Heart right ventricle (tissue), 16 donors: ENCODE measurements at places on chromosomes 3 and 15. TPM values are rescaled to one million over a fixed set of nuclear protein-coding genes. Genes with fewer than 3 reads are reported as not detected.

ISL2 gene
- not detected for total RNA-seq

- peak overlapping the region; percentile 99 for H3K27ac ChIP-seq
- peaks cover 60% of the 10 kb centered on the region for H3K4me1 ChIP-seq
- peaks cover 4% of the 10 kb centered on the region for H3K27me3 ChIP-seq
- DNase-seq, result no peak
Observed at GRCh38 chr15:70094690-70095311, 2.9 kb downstream of the TLE3 start.

TGM4 gene
- total RNA-seq, result not detected

DNA sequence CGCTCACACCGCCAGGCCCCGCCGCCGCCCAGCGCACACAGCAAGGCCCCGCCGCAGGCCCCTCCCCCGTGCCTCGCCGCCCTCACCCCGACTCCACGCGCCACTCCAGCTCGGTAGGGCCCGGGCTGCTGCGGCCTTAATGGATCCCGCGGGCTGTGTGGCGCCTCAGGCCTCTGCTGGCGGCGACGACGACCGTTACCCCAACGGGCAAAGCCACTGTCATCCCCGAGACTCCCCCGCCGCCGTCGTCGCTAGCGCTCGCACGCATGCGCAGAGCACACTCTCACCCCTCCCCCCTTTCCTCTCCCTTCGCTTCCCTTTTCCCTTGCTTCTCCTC lies at the start of gene MSL2:
Gene MSL2, minus strand, starts transcription at position 272 of the 337 bp plus-strand sequence. CDS start 1,222 bp downstream, outside the sequence.
- no peaks in the 10 kb centered on the region for H3K27me3 ChIP-seq
- no peaks in the 10 kb centered on the region for H3K36me3 ChIP-seq
- H3K4me1 ChIP-seq, result peaks cover 43% of the 10 kb centered on the region
- peak within 1 kb of the TSS; percentile 100 for H3K27ac ChIP-seq

DNA sequence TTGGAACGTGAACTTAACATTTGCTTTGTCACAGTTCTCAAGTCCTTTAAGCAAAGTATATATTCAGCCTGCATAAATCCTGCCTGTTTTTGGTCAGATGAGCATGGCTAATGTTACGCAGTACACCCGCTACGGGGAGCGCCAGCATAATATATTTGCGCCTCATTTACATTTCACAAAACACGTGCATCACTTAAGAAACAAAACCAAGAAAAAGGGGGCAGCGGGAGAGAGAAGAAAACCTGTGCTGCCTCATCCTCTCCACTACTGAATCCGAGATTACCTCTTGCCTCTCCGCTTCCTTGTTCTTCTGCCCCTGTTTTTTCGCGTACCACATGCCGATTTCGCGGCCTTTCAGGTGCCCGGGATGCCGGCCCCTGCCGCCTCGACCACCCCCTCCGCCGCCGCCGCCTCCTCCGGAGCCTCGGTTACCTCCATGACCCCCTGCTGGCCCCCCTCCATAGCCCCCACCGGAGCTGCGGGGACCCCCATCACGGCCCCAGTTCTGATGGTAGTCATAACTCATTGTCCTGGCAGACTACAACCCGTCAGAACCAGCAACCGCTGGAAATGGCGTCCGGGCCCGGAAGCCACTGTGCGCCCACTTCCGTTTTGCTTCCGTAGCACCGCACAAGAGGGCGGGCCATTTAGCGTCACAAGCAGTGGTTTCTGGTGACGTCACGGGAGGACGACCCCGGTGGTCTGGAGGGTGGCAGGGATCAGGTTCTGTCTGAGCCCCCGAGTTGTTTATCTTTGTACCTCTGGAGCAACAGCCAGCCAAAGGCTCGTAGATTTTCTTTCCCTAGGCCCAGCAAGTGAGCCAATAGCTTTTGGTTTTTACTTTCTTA lies at the start of gene DHX36:
Gene DHX36, minus strand, starts transcription at position 597 of the 848 bp plus-strand sequence. Its CDS starts 71 bp downstream, at position 526.
- no peaks in the 10 kb centered on the region for H3K36me3 ChIP-seq
- H3K4me3 ChIP-seq, result peak within 1 kb of the TSS; percentile 63
- DNase-seq, result peak; percentile 91
- no peaks in the 10 kb centered on the region for H3K4me1 ChIP-seq
- peak within 1 kb of the TSS; percentile 95 for H3K27ac ChIP-seq
- H3K27me3 ChIP-seq, result peaks cover 2% of the 10 kb centered on the region

DNA sequence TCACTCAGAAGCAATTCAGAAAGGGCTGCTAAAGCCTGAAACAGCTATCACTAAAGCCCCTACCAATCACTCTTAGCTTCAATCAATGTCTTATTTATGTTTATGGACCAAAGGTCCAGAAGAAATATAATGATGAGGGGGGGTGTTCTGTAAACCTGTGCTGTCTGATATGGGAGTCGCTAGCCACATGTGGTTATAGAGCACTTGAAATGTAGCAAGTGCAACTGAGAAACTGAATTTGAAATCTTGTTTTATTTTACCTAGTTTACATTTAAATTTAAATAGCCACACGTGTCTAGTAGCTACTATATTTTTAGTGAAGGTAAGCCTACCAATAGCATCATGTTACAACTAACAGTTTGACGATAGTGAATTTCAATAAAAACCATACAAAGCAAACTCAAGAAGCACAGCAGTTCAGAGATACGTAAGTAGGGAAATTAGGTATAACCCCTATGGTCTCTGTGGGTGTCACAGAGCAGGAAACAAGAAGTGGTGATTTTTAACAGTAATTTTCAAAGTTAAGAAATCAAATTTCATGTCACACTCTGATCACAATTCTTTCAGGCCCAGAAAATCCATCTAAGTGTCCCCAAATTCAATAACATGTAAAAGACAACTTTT lies 3.6 kb downstream of the POU1F1 start:
- peaks cover 8% of the 10 kb centered on the region for H3K4me1 ChIP-seq
- no peak for DNase-seq
- H3K27ac ChIP-seq, result no peak overlapping the region
- H3K4me3 ChIP-seq, result no peak overlapping the region
- no peaks in the 10 kb centered on the region for H3K27me3 ChIP-seq
- H3K36me3 ChIP-seq, result no peaks in the 10 kb centered on the region

KIF7 gene
- 2.6 TPM for total RNA-seq

- no peaks in the 10 kb centered on the region for H3K27me3 ChIP-seq
- no peak overlapping the region for H3K27ac ChIP-seq
- peaks cover 5% of the 10 kb centered on the region for H3K4me1 ChIP-seq
- DNase-seq, result no peak
Observed at GRCh38 chr3:42488687-42489086, 13.8 kb upstream of the VIPR1 start.

GRCh38 chr15:37733628-37734027 lies 200.8 kb upstream of the TMCO5A start:
- H3K4me1 ChIP-seq, result no peaks in the 10 kb centered on the region
- H3K36me3 ChIP-seq, result no peaks in the 10 kb centered on the region
- H3K4me3 ChIP-seq, result no peak overlapping the region
- DNase-seq, result no peak
- H3K27me3 ChIP-seq, result peaks cover 4% of the 10 kb centered on the region
- H3K27ac ChIP-seq, result no peak overlapping the region

CKMT1B gene
- not detected for total RNA-seq

DNA sequence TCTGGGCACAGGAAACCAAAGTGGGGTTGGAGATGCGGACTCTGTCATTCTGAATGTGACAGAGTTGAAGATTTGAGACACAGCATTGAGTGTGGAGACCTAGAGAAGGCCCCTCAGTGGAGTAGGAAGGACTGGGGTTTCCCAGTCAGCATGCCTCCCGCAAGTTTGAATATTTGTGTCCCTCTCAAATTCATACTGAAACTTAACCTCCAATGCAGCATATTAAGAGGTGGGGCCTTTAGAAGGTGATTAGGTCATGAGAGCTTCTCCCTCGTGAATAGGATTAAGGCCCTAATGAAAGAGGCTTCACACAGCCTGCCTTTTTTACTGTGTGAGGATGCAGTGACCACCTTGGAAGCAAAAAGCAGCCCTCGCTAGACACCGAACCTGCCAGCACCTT lies 8.0 kb downstream of the HDDC3 start:
- H3K4me3 ChIP-seq, result no peak overlapping the region
- H3K27me3 ChIP-seq, result no peaks in the 10 kb centered on the region
- H3K4me1 ChIP-seq, result peaks cover 5% of the 10 kb centered on the region
- H3K27ac ChIP-seq, result no peak overlapping the region
- no peaks in the 10 kb centered on the region for H3K36me3 ChIP-seq

DNA sequence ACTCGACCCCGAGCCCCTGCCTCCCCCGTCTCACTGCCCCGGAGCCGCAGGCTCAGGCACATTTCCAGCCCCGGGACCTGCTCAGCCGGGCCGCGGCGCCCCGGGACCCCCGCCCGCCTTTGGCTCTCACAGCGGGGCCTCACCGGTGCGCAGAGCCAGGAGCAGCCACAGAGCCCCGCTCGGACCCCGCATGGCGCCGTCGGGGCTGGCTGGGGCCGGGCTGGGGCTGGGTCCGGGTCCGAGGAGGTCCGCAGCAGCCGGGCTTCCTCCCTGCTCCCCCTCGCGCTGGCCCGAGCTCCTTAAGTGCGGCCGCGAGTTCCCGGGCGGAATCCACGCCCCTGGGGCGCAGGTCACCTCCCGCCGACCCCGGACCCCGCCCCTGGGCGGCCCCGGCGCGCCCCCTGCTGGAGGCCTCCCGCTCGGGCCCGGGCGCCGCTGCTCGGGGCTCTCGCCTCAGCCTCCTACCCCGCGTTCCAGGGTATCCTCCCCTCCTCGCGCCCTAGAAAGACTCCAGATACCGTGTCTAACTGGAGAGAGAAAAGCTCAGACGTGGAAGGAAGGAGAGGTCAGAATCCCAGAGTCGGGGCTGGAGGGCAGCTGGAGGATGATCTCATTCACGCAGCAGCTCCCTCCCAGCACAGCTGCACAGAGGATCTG lies at the start of gene MELTF:
Gene MELTF, minus strand, starts transcription at position 307 of the 657 bp plus-strand sequence. Its CDS starts 115 bp downstream, at position 192.
- H3K4me1 ChIP-seq, result peaks cover 35% of the 10 kb centered on the region
- H3K4me3 ChIP-seq, result peak within 1 kb of the TSS; percentile 59
- no peaks in the 10 kb centered on the region for H3K27me3 ChIP-seq
- no peak within 1 kb of the TSS for H3K27ac ChIP-seq
- no peaks in the 10 kb centered on the region for H3K36me3 ChIP-seq

DNA sequence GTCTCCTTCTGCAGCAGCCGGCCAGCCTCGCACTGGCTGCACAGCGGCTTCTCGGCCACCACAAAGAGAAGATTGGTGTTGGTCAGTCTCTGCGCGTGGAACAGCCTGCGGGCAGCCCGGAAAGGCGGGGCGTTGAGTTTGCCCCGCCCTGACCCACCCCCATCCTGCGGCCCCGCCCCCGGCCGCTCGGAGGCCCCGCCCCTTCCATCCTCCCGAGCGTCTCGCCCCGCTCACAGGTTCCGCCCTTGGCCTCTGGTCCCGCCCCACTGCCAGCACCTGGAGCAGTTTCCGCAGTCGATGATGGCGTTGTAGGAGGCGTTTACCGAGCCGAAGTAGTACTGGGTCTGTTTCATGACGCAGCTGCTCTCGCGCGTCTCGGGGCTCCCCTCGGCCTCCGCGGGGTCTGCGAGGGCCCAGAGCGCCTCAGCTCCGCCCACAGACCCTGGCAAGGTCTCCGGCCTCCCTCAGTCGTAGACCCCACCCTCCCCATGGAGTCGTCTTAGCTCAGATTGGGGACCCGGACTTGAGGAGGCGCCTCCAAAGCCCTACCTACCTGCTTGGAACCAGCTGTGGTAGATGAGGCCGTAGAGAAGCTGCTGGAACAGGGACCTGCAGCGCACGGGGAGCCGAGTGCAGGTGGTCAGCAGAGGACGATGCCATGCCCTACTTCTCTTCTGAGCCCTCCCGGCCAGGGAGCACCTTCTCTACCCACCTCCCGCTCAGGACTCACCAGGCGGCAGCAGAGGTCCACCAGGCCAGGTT lies 5.9 kb upstream of the TMEM115 start:
- H3K36me3 ChIP-seq, result no peaks in the 10 kb centered on the region
- no peaks in the 10 kb centered on the region for H3K27me3 ChIP-seq
- peak; percentile 80 for DNase-seq
- H3K27ac ChIP-seq, result peak overlapping the region; percentile 44
- no peaks in the 10 kb centered on the region for H3K4me1 ChIP-seq

- H3K27me3 ChIP-seq, result no peaks in the 10 kb centered on the region
- H3K4me3 ChIP-seq, result no peak overlapping the region
- no peaks in the 10 kb centered on the region for H3K36me3 ChIP-seq
- H3K27ac ChIP-seq, result no peak overlapping the region
Observed at GRCh38 chr3:105458518-105459215, 92.0 kb downstream of the ALCAM start.

RPP25 gene
- 2.2 TPM for total RNA-seq

KNG1 gene
- total RNA-seq, result 0.92 TPM

DNA sequence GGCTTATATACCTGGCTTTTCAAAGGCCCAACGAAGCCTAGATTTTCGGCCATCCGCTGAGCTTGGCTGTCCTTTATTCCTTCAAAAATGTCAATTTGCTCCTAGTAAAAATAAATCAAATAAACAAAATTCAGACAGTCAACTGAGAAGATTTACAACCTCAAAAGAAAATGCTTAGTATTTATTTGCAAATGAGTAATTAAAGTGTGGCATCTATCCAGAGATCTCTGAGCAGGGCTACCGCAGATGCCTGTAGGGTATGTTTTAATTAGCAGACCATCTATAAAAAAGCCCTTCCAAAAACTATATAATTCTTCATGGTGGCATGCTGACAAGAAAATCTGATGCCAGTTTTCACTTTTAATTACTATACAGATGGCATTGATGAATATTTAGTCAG lies 136.2 kb downstream of the SUCLG2 start:
- no peak overlapping the region for H3K4me3 ChIP-seq
- H3K27me3 ChIP-seq, result no peaks in the 10 kb centered on the region

- H3K27me3 ChIP-seq, result no peaks in the 10 kb centered on the region
- no peak overlapping the region for H3K4me3 ChIP-seq
- DNase-seq, result no peak
- no peaks in the 10 kb centered on the region for H3K4me1 ChIP-seq
Observed at GRCh38 chr3:182861348-182861747, 68.0 kb downstream of the ATP11B start.

DNA sequence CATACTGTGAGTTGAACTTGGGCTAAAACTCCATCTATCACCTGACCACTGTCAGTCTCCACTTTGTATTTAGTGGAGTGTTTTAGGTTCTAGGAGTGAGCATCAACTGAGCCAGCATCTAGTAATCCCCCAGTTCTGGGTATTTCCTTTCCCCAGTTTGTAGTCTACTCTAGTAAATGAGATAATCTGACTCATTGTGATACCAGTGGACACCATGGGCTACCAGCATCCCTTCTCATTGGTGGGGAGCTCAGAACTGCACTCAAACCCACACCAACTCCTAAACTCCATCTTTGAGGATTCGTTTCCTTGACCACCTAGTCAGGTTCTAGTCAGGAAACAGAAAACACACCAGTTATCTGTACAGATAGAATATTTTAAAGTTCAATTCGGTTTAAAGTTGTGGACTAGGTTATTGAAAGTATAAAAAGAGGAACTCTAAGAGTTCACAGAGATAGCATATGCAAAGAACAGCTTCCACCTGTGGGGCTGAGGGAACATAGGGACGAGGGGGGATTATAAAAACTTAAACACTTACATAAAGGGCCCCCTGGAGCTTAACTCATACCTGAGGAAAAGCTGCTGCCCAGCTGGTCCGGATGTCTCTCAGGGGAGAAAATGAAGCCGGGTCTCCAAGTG lies 36.0 kb downstream of the LEO1 start:
- no peak for DNase-seq
- no peak overlapping the region for H3K27ac ChIP-seq
- H3K4me1 ChIP-seq, result no peaks in the 10 kb centered on the region
- H3K4me3 ChIP-seq, result no peak overlapping the region
- no peaks in the 10 kb centered on the region for H3K36me3 ChIP-seq

DNA sequence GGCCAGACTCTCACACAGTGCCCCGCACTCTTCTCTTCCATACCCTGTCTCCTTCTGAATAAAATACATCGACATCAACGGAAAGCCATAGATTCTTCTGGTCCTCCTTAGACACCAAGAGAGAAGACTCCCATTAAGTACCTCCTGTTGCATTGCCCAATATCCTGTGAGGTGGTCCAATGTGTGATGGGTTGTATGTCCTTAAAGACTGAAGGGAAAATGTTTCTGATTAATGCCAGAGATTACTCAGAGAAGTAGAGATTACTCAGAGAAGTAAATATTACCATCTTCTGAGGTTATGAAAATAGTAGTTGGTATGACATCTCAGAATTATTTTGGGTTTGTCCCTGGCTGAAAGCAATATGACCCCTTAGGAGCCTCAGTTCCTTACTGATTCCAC lies 60.8 kb upstream of the GALNT15 start:
- no peaks in the 10 kb centered on the region for H3K4me1 ChIP-seq
- no peaks in the 10 kb centered on the region for H3K27me3 ChIP-seq
- DNase-seq, result no peak
